Ascending aorta (tissue), 2 donors: ENCODE measurements at places on chromosomes 6 and 20.

DNA sequence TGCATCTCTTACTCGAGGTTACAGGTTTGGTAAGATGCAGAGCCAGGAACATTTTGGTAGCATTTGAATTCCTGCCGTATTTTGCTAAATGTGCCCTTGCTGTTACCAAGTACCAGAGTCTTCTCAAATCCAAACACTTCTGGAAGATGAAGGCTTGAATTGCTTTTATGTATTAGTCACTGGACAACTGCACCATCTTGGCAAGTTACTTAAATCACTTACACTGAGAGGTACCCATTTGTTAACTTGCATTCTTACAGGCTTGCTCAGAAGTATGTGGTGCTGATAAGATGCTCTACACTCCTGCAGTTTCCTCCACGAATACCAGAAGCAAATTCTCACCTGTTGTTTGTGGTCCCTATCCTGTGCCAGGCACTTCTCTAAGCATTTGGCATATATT, 12.7 kb downstream of the IL22RA2 start:
- no peaks in the 10 kb centered on the region for H3K4me1 ChIP-seq
- no peaks in the 10 kb centered on the region for H3K36me3 ChIP-seq
- no peaks in the 10 kb centered on the region for H3K27me3 ChIP-seq
- no peak for DNase-seq

DNA sequence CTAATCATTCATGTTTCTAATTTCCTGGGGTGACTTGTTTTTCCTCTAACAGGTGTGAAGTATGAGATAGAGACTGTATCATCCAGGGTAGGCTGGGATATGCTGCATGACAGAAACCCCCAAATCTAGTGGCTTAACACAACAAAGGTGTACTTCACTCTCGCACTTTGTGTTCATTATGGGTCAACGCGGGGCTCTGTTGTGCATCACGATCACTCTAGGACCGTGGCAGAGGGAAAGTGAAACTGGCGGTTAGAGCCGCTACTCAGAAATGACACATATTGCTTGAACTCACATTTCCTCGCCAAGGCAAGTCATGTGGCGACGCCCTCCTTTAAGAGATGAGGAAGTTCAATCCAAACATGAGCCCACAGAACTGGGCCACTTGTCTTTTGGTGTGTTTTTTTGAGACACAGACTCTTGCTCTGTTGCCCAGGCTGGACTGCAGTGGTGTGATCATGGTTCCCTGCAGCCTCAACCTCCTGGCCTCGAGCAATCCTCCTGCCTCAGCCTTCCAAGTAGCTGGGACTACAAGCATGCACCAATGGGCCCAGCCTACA, 41.3 kb downstream of the PCNA start:
- H3K27ac ChIP-seq, result peak overlapping the region; percentile 54
- peaks cover 6% of the 10 kb centered on the region for H3K4me1 ChIP-seq
- H3K4me3 ChIP-seq, result peak overlapping the region; percentile 19

DNA sequence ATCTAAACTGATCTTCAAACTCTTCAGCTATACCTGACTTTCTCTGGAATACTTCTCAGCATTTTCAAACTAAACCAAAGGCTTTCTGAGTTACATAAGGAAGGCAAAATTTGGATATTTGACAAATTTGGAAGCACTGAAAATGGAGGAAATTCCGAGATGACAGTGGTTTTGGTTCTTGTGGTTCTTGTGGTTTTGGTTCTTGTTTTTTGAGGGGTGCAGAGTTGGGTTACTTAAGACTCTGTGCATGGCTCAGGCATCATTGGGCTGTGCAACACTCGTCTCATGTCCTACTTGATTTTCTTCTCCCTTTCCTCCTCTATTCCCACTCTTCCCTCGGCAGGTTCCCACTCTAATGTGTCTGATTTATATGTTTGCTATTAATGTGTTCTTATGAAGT, 78.0 kb downstream of the SLC22A3 start:
- no peak overlapping the region for H3K27ac ChIP-seq
- H3K27me3 ChIP-seq, result no peaks in the 10 kb centered on the region
- no peaks in the 10 kb centered on the region for H3K36me3 ChIP-seq

DNA sequence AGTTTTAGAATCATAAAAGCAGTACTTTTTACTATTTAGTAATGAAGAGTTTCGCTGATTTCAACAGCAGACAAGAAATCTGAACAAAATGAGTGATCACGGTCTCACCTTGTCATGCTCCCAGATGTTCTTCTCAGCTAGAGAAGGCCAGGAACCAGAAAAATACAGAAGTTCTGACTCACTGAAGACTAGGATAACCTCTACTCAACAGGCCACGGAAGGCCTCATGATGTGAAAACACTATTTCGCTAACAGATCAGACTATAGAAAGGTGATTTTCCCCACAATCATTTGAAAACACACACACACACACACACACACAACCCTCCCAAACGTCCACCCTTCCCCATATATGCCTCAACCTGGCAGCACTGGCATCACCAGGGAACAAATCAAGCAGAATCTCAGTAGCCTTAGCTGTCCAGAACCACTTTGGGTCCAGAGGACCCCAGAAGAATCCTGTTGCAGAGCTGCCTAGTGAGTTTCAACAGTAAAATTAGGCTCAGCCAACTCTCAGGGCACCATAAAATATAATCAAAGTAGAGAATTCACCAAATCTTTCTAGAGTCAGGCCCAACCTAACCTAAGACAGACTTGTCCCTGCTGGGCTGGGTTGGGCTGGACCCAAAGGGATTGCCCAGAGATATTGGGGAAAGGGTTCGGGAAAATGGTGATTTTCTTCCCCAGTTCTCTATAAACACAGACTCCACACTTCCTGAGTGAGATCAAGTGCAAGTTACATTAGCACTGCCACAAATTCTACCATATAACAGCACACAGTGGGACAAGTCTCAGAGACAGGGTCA, 7.9 kb downstream of the EXOC2 start:
- no peak overlapping the region for H3K4me3 ChIP-seq
- H3K4me1 ChIP-seq, result no peaks in the 10 kb centered on the region
- no peak overlapping the region for H3K27ac ChIP-seq
- no peak for DNase-seq
- no peaks in the 10 kb centered on the region for H3K27me3 ChIP-seq
- H3K36me3 ChIP-seq, result no peaks in the 10 kb centered on the region

DNA sequence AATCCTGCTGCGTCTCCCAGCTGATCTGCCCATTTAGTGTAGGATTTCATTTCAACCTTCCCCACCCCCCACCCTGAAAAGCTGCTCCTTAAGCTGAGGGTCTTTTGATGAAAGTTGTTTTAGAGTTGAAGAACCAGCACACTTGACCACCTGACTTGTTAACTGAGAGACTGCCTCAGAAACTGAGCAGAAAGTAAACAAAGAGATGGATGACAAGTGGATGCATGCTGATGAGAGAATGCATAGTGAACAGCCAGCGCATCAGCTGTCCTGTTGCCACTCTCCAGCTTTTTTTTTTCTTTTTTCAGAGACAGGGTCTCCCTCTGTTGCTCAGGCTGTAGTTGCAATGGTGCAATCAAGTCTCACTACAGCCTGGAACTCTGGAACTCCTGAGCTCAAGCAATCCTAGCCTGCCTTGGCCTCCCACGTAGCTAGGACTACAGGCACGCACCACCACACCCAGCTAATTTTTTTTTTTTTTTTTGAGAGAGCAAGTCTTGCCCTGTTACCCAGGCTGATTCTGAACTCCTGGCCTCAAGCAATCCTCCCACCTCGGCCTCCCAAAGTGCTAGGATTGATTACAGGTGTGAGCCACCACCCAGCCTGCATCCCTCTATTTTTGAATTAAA, 9.5 kb downstream of the RPL10A start:
- H3K36me3 ChIP-seq, result peaks cover 58% of the 10 kb centered on the region
- DNase-seq, result no peak
- H3K27ac ChIP-seq, result no peak overlapping the region

- H3K4me3 ChIP-seq, result no peak overlapping the region
- H3K4me1 ChIP-seq, result peaks cover 10% of the 10 kb centered on the region
- DNase-seq, result no peak
- H3K27ac ChIP-seq, result no peak overlapping the region
These were observed 32.8 kb downstream of the DYNLT1 start for GRCh38 chr6:158611541-158612370.

- no peak for DNase-seq
- H3K27ac ChIP-seq, result no peak overlapping the region
- no peaks in the 10 kb centered on the region for H3K4me1 ChIP-seq
- no peaks in the 10 kb centered on the region for H3K27me3 ChIP-seq
- no peak overlapping the region for H3K4me3 ChIP-seq
These were observed 146.8 kb downstream of the GJA1 start for GRCh38 chr6:121582262-121582661.

DNA sequence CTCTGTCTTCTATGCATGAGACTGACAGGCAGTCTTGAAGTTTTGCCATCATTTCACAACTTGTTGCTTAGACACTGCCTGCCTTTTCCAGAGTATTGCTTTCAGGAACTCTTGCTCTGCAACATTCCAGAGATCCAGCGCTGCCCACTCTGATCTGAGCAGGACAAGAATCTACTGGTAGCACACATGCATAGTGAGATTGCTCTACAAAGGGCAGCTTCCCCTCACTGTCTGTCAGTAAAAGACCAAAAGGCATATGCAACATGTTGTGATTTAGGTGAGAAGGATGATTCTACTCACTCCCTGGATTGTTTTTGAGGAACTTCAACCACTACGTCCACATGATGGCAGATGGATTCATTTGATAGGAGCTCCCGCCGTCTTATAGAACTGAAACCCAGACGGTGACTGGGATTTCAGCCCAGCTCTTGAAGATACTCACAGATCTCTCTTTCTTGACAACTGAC, 259.1 kb downstream of the ARID1B start:
- H3K36me3 ChIP-seq, result no peaks in the 10 kb centered on the region
- DNase-seq, result no peak
- peak overlapping the region; percentile 7 for H3K4me3 ChIP-seq
- H3K27me3 ChIP-seq, result no peaks in the 10 kb centered on the region
- peaks cover 39% of the 10 kb centered on the region for H3K4me1 ChIP-seq
- peak overlapping the region; percentile 50 for H3K27ac ChIP-seq

- no peak overlapping the region for H3K27ac ChIP-seq
- DNase-seq, result no peak
- no peaks in the 10 kb centered on the region for H3K4me1 ChIP-seq
- H3K4me3 ChIP-seq, result no peak overlapping the region
- H3K27me3 ChIP-seq, result no peaks in the 10 kb centered on the region
These were observed 150.1 kb downstream of the HAO1 start for GRCh38 chr20:7790189-7790588.

GRCh38 chr20:44361021-44361420, 5.5 kb downstream of the HNF4A start:
- no peak overlapping the region for H3K4me3 ChIP-seq
- no peaks in the 10 kb centered on the region for H3K36me3 ChIP-seq
- no peak overlapping the region for H3K27ac ChIP-seq
- no peaks in the 10 kb centered on the region for H3K27me3 ChIP-seq
- no peaks in the 10 kb centered on the region for H3K4me1 ChIP-seq
- no peak for DNase-seq
